Nucleus accumbens (tissue), 56 donors: ENCODE measurements at places on chromosomes 6 and 20.

- no peak for DNase-seq
Measured at GRCh38 chr6:159594750-159595117, 98.3 kb downstream of the SOD2 start.

DNA sequence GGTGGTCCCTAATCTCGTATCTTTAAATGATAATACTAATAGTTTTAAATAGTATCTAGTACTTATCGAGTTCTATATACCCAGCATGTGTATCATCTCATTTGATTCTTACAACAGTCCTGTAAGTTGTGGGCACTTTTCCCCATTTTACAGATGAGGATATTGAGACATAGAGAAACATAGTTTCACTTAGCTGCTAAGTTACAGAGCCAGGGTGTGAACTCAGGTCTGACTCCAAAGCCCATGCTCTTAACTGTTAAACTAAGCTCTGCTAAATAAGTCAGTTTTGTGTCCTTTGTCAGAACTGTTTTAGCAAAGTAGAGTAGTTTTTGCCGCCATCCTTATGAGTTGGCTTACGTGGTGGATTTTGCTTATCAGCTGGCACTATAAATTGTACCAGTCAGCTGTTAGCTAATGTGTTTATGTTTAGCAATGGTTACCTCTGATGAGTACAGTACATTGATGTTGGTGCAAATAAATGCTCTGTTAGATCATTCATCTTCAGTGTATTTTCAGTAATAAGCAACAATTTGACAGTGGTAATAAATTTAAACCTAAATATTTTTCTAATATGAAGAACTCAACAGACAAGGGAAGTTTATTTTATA lies 12.1 kb downstream of the OGFRL1 start:
- DNase-seq = no peak

DNA sequence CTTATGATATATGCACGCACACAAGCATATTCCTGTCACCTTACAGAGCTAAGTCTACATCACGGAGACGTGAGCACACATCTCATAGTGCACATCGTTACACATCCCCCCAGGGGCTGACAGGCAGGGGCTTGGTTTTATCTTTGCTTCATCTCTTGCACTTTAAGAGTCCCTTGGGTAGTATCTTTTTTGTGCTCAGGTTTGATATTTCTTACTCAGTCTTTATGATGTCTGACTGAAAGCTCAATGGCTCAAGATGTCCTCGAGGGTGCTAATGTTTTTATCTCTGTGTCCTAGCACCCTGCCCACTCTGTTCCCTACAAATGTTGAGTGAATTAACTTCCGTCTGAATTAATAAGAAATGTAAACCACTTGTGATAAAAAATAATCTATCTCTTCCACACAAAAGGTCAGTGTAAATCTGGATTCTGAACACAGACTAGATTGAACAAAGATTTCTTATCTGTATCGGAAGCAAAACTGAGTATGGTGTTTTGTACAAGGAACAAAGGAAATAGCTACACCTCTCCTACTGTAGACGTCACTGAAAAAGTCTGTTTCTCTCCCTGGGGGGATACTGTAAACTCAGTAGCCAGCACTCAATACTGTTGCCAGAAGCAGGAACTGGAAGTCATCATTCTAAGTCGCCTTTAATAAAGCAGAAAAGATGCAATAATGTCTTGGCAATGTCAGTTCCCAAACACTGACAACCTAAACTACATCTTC lies 195.1 kb downstream of the PRKN start:
- no peak for DNase-seq

GRCh38 chr20:32282461-32282860 lies 5.0 kb downstream of the KIF3B start:
- peak; percentile 18 for DNase-seq

- no peak for DNase-seq
Measured at GRCh38 chr6:169852504-169853195, 101.2 kb downstream of the ERMARD start.

GRCh38 chr6:33641602-33642001 lies 20.5 kb downstream of the ITPR3 start:
- DNase-seq = no peak

GRCh38 chr6:109738255-109738654 lies 47.2 kb downstream of the FIG4 start:
- no peak for DNase-seq

DNA sequence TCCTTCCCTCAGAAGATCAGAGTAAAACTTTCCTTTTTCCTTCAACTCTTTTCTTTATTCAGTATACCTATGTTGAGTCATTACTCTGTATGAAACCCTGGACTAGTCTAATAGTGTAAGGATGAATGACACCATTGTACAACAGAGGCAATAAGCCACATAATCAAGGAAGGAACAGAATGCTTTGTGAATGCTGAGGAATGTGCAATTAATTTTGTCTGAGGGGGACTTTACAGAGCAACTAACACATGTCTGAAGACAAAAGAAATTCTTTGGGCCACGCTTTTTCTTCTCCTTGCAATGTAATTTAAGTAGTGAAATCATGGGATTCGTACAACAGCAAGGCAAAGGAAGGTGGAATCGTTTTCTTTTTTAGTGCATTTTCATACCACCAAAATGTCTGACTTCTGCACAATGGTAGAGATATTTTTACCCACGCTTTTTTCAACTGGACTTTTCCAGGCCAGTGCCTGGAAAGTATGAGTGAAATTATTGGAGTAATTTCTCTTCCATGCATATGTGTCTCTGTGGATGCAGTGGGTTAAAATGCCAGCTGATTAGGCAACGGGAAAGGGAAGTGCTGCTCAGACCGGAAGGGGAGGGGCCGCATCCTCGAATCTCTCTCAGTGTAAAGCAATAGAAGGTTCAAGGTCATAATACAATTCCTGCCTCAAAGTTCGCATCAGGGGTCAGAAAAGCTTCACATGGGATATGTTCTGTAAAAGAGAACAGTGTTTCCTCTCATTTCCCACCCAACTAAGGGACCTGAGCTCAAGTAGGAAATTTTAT lies 89.9 kb upstream of the MTHFD1L start:
- DNase-seq = no peak

- no peak for DNase-seq
Measured at GRCh38 chr6:124203101-124203811, 399.6 kb downstream of the NKAIN2 start.

- DNase-seq = no peak
Measured at GRCh38 chr6:54070025-54070424, 41.2 kb upstream of the MLIP start.

DNA sequence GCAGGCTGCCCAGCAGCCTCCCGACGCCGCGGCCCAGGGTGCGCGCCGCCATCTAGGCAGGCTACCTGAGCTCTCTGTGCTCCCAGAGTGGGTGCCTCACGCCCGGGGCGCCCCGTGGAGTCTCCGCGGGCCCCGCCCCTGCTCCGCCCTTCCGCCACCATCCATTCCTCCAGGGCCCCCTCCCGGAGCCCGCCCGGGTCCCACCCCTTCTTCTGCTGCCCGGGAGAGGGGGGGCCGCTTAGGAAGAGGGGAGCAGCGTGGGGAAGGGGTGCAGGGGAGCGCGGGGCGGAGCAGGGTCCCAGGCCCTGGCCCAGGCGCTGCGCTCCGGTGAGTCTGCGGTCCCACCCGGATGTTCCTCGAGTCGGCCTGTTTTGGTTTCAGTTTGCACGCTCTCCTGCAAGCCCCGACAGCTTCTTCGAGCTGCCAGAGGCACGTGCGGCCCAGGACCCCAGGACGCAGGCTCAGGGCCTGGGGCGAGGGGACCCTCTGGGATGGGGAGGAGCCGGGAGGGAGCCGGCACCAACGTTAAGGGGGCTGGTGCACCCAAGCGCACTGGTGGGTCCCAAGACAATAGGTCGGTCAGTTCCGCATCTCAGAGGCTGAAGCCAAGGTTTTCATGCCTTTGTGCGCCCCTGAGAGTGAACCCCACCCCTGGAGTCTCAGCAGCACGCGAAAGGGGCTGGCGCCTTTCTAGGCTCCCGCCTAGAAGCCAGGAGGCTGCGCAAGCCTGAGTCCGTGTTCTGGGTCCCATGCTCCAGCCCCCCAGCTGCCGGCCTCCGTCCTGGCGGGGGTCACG lies at the start of gene ACSS1:
Gene ACSS1 (minus strand): TSS at position 89 of the 796 bp plus-strand sequence. CDS start 37 bp downstream, at position 52.
- peak; percentile 41 for DNase-seq

GRCh38 chr20:57161478-57162361 lies 104.7 kb downstream of the BMP7 start:
- DNase-seq = no peak

DNA sequence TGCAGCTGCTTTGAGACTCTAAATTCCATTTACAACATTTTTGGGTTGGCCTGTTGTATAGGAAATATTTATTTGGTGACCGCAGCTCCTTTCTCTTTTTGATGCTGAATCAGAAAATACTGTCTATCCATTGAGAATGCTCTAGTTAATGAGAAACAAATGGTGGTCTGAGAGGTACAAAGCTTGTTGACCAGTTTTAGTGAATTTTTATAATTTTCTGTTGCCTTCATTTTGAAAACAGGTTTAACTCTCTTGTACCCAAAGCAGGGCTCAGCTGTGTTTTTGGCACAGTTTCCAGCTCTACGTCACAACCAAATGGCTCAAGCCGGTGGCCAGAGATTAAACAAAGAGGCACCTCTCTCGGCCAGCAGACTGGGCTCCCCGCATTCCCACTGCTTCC lies 113.2 kb downstream of the FNDC1 start:
- no peak for DNase-seq

GRCh38 chr6:161804838-161805237 lies 531.0 kb upstream of the AGPAT4 start:
- DNase-seq = no peak

DNA sequence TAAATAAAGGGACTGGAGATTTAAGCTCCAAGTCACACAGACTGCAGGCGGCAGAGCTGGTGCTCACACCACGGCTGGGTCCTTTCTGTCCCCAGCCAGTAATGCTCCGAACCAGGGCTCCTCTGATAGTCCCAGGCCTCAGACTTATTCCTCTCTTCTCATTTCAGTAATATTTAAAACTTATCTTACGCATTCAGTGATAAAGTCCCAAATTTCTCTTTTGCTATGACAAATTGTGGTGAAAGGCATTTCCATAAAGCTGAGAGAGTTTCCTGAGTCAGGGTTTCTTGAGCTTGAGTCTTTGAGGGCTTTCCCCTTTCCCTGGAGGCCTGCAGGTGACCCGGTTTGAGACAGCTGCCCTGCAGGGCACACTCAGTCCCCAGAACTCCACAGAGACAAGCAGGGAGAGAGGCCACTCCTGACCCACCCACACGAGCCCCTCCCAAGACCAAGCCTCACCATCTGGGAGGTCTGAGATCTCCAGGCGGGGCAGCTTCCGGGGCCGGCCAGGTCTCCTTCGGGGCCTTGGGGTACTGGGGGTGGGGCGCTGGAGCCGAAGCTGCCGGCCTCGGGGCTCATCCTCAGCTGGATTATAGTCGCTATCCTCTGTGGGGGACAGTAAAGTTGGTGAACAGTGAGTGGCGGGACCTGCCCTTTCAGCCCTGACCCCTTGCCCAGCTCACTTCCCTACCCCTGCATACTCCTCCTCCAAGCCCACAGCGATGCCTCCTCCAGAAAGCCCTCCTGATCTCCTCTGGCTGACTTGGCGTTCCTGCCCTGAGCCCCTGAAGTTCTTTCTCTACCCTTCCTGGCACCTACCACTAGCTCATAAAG lies 6.6 kb downstream of the ZNF335 start:
- DNase-seq = no peak

- DNase-seq = no peak
Measured at GRCh38 chr6:50691814-50692495, 21.4 kb upstream of the TFAP2D start.

DNA sequence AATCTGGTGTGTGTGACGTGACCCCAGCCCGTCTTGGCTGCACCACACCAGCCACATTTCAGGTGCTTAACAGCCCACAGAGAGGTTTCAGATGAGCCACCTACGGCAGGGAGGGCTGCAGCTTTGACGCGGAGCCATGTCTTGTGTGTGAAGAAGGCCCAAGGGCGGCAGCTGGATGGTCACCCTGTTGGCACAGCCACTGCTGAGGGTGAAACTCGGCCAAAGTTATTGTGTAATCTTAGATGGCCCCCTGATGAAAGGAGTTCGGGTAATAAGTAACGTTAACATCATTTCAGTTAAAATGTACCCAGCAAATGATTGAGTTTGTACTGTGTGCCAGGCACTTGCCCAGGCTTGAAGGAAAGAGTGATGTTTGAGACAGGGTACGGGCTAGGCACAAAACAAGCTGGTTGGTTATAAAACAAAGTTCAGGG lies 97.2 kb downstream of the SSR1 start:
- no peak for DNase-seq

GRCh38 chr20:266596-267562 lies 9.4 kb downstream of the DEFB132 start:
- DNase-seq = peak; percentile 72

GRCh38 chr20:58659841-58660240 lies 8.8 kb downstream of the STX16 start:
- DNase-seq = no peak

DNA sequence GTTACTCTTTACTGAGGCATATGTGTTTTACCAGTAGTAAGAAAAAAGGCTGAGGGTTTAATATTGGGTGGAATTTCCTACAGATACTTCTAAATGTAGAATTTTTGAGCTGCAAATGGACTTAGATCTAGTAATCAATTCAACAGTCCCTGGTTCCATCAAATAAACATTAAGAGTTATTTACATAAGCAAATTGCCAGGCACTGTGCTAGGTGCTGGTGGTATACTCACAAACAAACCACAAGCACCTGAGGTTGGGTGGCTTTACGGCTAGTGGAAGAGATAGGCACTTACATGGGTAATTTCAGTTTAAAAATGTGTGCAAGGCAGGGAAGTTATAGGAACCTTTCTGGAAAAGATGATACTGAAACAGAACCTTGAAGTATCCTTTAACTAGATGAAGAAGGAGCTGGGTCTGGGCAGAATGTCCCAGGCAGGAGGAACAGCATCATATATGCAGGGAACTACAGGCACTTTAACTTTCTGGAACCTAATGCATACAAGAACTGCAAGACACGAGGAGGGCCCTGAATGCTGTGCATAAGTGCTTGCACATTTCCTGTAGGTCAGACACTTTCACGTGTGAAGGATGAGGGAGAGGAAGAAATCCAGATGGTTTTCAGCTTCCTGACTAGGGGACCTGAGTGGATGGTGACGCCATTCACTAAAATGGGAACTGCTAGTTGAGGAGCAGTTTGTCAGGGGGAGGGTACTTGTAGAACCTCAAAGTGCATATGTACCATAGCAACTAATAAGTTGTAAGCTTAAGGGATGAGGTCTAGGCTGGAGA lies 4.5 kb downstream of the CCN6 start:
- DNase-seq = no peak

- DNase-seq = no peak
Measured at GRCh38 chr20:19828232-19828631, 70.2 kb downstream of the RIN2 start.

GRCh38 chr6:118784641-118785164 lies 109.2 kb upstream of the ASF1A start:
- DNase-seq = peak; percentile 64

DNA sequence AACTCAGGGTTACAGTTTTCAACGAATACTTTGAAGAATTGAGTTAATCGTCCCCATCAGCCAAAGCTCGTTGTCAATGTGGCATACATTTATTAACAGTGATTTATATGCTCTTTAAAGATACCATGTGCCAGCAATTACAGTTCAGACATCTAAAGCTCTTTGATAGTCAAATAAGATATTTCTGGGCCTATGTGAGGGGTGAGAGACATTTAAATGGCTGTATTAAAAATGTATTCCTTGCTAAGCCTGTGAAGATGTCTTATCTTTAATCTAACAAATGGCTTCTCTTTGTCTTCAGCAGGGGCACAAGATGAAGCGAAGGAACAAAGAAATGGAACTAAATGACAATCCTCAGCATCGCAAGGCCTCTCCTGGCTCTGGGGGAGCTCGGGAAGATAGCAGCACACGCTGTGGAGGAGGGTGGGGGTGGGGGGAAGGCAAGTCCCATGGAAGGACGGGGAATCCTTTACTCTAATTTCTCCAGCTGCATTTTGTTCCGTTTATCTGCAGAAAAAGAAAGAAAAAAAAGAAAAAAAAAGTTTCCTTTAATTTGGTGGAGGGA lies 523.6 kb downstream of the KIF16B start:
- DNase-seq = no peak
